EL (cell line): ENCODE measurements at places on chromosomes 12 and 14.

GRCh38 chr12:107318806-107319532, 225.6 kb upstream of the CRY1 start:
- DNase-seq, result peak; percentile 53

- DNase-seq, result no peak
These were observed 127.5 kb downstream of the TGFB3 start for GRCh38 chr14:75854111-75854799.

GRCh38 chr12:1806301-1807086, 13.9 kb upstream of the LRTM2 start:
- no peak for DNase-seq

- DNase-seq, result peak; percentile 88
These were observed 350.1 kb upstream of the ATP2B1 start for GRCh38 chr12:90058704-90059103.

DNA sequence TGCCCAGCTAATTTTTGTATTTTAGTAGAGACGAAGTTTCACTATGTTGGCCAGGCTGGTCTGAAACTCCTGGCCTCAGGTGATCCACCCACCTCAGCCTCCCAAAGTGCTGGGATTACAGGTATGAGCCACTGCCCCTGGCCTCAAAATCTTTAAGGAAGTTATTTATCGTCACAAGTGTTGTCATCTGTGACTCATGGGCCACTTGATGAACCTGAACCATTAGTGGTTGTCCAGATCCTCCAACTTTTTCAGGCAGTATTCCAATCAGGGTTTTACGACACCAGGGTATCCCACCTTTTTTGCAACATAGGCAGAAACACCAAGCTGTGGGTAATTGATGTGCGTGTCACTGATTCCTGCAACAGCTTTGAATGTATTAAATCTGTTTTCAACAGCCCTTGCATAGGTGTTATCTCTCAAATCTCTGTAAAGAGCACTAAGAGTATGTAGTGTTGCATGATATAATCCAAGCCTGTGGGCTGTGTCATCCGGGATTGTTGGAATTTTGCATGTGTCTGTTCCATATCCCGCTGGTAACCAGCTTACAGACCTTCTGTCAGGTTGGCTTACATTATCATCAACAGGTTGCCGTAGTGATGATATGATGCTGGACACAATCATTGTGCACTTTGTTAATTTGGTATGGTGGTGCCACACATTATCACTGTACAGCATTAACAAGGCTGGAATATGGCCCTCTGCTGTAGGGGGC, 79.3 kb upstream of the SCN8A start:
- no peak for DNase-seq

GRCh38 chr14:88034076-88034475, 29.1 kb downstream of the GPR65 start:
- no peak for DNase-seq

DNA sequence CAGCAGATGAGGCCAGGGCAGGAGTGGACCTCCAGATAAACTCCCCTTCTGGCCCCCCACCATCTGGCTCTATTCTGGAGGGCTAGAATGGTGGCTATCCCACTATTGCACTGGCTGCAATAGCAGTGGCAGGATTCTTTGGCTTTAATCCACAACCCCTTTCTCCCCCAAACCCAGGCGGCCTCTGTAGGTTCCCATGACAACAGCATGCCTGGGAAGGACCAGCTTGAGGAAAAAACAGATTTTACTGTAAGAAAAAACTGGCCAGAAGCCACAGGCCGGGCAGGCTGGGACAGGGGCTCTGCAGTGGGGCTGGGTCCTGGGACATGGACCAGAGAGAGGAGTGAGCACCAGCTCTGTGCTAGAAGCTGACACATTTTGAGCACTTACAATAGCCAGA, 13.6 kb upstream of the ACVR1B start:
- DNase-seq, result no peak

DNA sequence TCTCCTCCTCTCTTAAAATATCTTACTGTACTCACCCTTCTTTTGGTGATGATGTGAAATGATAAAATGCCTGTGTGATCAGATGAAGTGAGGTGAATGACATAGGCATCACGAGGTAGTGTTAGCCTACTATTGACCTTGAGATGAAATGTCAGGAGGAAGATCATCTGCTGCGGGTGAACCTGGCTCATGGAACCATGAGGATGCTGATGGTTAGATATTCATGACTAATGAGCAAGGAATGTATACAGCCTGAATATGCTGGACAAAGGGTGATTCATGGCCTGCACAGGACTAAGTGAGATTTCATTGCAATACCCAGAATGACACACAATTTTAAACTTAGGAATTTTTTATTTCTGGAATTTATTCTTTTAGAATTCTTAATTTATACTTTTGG, 89.6 kb downstream of the DAAM1 start:
- DNase-seq, result peak; percentile 93

DNA sequence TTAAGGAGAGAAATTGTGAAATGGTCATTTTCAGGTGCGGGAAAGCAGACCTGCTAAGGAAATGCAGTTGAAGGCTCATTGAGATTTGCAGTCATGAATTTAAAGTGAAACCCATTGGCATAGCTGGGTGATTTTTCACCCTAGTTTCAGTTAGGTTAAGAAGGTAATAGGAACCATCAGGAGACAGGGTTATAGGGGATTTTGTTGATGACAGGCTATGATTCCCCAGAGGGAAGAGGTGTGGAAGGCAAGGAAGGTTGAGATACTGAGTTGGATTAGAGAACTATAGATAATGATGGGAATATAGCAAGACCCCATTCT, 22.7 kb upstream of the BMAL2 start:
- DNase-seq, result no peak

- no peak for DNase-seq
These were observed 4.2 kb upstream of the SP7 start for GRCh38 chr12:53340398-53340797.

DNA sequence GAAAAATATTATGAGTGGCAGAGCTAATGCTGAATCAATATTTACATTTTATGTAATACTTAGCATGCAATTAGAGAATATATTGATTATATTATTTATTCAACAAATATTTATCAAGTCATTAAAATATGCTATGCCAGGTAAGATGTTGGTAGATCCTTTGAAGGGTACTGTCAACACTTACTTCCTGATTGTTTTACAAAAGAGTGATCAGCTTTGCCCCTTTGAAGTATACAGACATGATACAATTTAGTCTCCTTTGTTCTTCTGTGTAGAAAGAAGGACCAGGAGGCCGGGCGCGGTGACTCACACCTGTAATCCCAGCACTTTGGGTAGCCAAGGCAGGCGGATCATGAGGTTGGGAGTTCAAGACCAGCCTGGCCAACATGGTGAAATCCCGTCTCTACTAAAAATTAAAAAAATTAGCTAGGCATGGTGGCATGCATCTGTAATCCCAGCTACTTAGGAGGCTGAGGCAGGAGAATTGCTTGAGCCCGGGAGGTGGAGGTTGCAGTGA, 73.9 kb upstream of the IFNG-AS1 start:
- DNase-seq, result no peak

DNA sequence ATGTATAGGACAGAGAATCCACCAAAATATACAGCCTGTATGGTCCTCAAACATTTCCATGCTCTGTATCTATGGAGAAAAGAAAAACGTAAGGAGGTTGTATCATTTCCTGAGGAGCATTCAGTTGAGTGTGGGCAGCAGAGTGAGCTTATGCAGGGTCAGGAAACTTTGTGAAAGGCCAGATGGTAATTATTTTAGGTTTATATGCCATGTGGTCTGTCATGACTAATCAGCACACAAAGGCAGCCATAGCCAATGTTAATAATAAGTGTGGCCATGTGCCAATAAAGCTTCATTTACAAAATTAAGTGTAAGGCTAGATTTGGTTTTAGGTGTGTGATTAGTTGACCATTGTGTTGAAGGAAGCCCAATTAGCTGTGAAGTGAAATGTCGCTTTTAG, 33.2 kb upstream of the A2M start:
- DNase-seq, result no peak
